Gastrocnemius medialis (tissue), 4 donors: ENCODE measurements at places on chromosomes 1 and 21. TPM values are rescaled to one million over a fixed set of nuclear protein-coding genes. Genes with fewer than 3 reads are reported as not detected.

Gene UCK2
- 21.3 TPM for total RNA-seq

Gene FNDC10
- total RNA-seq = 0.20 TPM

GRCh38 chr1:166884040-166884642, 8.1 kb upstream of the TADA1 start:
- DNase-seq = no peak

DNA sequence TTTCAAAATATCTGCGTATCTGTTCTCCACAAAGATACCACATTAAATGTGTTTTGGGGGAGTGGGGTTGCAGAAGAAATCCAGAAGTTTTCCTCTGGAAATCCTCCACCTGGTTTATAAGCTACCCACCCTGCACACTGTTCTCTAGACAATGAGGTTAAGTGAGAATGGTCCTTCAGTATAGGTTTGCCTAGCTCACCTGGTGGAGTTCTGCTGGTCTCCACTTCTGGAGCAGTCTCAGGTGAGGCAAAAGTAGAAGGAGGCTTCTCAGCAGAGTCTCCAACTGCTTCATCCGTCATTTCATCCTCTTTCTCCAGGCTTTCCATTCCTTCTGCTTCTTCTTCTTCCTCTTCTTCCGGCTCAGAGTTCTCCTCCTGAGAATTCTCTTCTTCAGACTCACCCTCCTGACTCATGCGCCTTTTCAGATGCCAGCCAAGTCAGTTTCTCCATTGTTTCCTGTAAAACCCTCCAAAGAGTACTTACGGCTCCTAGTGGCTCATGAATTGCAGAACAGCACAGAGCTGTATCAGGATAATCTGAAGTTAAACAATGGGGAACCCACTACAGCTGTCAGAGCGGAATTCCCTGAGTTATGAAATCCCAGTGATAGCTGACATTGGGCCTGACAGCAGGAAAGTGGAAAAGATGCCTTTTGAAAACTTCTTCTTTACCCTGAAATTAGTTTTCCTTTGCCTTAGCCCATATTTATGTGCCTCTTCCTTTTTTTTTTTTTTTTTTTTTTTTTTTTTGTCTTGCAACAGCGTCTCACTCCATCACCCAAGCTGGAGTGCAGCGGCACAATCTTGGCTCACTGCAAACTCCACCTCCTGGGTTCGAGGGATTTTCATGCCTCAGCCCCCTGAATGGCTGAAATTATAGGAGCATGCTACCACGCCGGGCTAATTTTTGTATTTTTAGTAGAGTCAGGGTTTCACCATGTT, 38.5 kb downstream of the MSTO1 start:
- no peak for DNase-seq
